ENCODE measurements at places on chromosomes 11 and 22.

- DNase-seq, result no peak
Observed at GRCh38 chr11:30317030-30317429, 5.9 kb upstream of the ARL14EP start.

DNA sequence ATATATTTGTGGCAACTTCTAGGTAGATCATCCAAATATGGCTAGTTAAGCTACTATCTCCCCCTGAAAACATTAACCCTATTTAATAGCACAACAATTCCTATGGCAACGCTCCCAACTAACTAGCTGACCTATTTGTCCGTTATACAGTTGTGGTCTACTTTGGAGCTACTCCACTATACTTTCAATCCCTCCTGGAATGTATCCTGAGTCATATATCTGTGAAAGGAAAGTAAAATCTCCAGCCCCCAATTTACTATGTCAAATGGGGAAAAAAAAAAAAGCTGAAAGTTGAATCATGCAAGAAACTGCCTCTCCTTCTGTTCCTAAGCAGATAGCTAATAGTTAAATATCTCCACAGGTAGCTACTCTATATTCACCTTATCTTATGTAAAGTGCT lies 128.5 kb downstream of the CD44 start:
- DNase-seq, result no peak

DNA sequence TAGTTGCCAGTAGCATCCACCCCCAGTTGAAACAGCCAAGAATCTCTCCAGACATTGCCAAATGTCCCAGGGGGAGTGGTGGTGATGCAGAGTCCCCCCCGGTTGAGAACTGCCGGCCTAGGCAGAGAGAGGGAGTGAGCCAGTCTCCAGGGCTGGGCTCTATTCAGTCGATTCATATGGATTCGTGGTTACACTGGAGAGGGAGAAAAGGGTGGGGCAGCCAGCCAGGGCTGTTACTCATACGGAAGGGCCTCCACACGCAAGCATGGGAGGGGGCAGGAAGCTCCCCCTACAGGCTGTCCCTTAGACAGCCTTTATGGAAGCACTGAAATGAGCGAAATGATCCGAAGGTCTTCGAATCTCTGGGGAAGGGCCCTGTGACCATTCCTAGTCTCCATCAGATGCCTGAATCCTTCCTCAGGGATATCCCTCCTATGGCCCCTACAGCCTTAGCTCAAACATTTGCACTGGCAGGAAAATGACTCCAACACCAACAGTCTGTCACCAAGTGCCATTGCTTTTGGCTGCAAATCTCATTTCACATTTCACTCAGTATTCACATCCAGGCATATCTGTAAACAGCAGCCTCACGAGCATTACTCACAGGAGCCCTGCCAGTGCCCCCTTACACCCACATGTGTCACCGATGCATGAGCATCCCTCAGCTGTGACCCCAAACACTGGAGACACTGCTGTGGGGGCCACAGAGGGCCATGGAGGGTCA lies 18.4 kb upstream of the TLCD5 start:
- DNase-seq, result no peak

- DNase-seq, result no peak
Observed at GRCh38 chr22:29369460-29369859, 18.9 kb downstream of the AP1B1 start.

- DNase-seq, result no peak
Observed at GRCh38 chr11:36013950-36014897, 70.4 kb downstream of the LDLRAD3 start.

- no peak for DNase-seq
Observed at GRCh38 chr11:27239305-27239942, 123.6 kb downstream of the CCDC34 start.

GRCh38 chr11:95306801-95307200 lies 75.8 kb upstream of the SESN3 start:
- DNase-seq, result no peak

DNA sequence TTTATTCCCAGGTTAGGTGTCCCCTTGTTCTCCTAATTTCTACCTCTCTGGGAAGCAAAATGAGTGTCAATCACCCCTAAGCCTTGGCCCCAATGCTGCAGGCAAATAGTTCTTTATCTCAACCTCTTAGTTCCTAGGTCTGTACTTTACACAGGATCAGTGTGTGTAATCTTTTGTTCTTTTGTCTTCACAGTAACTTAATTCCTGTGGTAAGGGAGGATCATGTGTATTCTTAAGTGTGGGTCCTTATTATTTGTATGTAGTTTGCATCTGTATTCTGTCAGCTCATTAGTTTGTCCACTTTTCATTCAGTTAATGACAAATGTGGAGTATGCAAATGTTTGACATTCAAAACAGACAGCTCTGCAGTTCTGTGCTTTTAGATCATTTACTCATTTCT lies 166.7 kb downstream of the FAT3 start:
- no peak for DNase-seq

DNA sequence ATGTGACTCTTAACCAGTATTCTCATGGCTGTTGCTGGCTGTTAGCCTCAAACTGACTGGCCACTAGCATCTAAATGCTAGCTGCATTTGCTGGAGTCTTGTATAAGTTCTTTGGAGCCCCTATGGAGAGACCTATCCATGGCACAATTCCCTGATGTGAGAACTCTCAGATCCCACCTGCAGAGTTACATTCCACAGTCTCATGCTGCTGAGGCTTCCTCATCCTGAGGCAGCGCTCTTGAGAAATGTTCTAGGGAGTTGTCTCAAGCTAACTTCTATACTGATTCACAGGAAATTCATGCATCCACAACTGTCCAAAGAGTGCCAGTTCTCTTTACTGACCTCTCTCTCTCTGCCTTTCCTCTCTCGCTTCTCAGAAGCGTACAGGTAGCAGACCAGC lies 218.0 kb upstream of the PITPNB start:
- no peak for DNase-seq

DNA sequence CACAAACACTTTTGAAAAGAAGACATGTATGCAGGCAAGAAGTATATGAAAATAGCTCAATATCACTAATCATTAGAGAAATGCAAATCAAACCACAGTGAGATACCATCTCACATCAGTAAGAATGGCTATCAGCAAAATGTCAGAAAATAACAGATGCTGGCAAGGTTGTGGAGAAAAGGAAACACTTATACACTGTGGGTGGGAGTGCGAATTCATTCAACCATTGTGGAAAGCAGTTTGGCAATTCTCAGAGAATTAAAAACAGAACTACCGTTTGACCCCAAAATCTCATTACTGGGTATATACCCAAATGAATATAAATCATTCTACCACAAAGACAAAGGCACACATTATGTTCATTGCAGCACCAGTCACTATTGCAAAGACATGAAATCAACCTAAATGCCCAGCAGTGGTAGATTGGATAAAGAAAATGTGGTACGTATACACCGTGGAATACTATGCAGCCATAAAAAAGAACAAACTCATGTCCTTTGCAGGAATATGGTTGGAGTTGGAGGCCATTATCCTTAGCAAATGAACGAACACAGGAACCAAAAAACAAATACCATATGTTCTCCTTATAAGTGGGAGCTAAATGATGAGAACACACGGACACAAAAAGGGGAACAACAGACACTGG lies 18.5 kb downstream of the MMP13 start:
- DNase-seq, result no peak

- no peak for DNase-seq
Observed at GRCh38 chr22:35986088-35986487, 42.5 kb downstream of the RBFOX2 start.

DNA sequence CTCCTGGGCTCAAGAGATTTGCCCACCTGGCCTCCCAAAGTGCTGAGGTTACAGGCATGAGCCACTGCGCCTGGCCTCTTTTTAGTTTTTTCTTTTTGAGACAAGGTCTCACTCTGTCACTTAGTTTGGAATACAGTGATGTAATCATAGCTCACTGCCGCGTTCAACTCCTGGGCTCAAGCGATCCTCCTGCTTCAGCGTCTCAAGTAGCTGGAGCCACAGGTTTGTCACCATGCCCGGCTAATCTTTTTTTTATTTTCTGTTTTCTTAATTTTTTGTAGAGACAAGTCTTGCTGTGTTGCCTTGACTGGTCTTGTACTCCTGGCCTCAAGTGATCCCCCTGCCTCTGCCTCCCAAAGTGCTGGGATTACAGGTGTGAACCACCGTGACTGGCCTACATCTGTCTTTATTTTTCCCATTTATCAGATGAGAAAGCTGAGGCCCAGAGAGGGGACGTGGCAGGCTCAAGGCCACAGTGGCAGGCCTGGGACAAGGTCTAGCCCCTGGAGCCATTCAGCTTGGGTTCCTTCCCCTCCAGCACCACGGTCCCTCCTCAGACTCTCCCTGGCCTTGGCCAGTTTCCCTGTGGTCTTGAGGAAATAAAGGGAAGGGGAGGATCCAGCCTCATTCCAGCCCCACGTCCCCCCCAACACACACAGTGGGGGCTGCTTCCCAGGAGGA lies 2.8 kb upstream of the KDELR3 start:
- no peak for DNase-seq

GRCh38 chr11:126281245-126281644 lies 1.6 kb upstream of the TIRAP start:
- no peak for DNase-seq

DNA sequence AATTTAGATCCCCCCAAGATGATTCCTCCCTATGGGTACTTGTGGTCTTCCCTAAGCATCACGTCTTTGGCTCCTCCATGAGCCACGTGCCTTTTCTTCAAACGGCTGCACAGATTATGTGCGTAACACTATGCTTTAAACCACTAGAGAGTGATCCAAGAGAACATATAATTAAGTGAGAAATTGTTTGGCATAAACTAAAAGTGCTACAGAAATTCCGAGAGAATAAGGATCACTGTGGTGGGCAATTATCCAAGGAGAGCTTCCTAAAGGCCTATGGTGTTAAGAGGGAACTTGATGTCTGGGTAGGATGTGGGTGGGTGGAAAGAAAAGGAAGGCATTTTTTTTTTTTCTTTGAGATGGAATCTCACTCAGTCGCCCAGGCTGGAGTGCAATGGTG lies 110.9 kb downstream of the MAML2 start:
- no peak for DNase-seq

DNA sequence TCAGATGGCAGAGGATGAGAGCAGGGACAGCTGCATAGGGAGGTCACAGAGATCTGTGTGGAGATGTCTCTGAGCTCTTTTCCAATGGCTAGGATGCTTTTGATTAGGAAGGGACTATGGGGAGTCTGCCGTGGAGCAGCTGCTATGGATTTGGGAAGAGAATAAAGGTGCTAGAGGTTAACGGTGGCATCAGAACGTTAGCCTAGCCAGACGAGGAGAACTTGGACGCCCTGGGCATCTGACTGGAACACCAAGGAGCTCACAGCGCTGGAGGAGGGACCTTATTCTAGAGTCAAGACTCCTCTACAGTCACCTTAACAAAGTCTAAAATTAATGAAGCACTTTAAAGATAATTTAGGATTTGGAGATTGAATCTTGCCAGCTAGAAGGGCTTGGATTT lies 157.2 kb upstream of the B3GAT1 start:
- DNase-seq, result no peak

GRCh38 chr11:29916040-29916439 lies 100.8 kb downstream of the KCNA4 start:
- no peak for DNase-seq

DNA sequence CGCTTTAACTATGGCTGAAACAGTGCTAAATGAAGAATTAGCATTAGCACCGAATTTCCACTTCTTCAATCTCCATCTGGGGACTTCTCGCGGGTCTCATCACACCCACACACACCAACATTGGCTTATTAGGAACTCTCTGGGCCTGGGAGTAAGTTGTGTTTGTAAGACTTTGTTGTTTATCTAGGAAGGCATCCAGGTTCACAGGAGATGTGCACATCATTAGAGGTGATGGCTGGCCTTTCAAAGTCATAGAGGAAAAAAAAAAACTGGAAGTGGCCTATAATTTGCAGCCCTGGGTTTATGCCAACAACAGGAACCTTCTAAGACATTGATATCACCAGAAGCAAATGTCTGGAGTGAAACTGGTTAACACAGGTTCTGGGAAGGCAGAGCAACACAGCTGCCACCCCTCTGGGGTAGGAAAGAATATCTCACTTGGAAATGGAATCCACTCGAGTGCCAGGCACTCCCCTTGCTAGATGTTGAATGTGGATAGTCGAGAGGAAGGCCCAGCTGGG lies 84.5 kb downstream of the TRAF6 start:
- no peak for DNase-seq

DNA sequence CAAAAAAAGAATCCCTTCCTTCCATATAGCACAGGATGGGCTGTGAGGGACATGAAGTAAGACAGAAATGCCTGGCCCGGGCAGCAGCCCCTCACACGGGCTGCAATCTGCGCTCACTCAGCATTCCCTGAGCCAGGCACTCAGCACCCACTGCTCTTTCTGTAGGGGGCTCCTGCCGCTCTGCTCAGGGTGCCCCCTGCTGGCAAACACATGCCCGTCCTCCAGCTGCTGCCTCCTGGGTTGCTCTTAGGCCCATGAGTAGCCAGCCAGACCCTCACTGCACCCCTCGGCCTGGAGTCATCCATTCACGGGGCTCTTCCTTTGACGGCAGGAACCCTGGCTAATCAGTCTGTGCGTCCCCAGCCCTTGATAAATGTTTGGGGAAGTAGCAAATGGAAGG lies 6.9 kb downstream of the MCAT start:
- no peak for DNase-seq

DNA sequence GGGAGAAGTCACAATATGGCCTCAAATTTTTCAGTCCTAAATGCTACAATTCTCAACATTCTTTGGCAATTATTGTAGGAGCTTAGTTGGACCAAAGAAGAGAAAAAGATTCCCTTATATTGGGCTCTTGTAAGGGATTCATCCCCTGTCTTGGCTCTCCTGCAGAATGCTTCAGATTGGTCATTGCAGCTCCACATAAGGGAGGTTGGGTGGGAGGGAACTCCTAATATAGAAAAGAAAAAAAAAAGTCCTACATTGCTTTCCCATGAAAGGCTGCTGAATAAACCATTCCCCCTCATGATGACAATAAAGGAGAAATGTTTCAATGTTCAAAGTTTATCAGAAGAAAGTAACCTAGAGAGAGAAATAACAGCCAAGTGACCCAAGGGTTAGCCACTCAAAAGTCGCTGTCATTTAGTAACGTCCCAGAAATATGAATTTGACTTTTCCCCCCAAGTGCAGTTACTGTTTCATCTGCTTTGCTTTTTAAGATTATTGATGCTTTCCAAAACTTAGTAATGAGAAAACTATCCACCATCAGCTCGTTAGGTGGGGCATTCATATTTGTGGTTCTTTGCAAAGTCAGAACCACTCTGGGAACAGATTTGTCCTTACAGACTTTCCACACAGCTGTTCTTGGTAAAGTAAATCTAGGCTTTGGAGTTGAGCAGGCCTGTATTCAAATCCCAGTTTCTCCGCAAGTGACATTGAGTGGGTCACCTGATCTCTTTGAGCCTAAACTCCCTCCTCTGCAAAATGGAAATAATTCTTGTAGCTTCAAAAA lies 5.0 kb upstream of the SLC1A2 start:
- no peak for DNase-seq

GRCh38 chr11:120384476-120384875 lies 48.3 kb downstream of the ARHGEF12 start:
- no peak for DNase-seq

GRCh38 chr22:48045369-48045768 lies 1282.9 kb downstream of the TBC1D22A start:
- no peak for DNase-seq

DNA sequence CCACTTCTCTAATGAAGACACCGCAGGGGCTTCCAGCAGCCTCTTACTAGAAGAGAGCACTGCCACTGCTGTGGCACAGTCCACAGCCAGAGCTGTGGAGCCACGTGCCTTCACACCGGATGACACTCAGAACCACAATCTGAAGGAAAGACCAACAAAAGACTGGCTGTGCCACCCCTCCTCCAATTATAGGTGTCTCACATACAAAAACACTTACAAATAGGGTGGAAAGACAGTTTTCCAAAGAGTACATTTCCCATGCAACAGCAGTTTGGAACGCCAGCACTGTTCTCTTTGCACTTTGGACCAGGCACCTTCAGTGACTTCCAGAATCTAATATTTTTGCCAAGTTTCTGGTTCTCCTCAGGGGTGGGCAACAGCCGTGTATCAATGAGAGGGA lies 38.0 kb upstream of the SLC25A1 start:
- DNase-seq, result no peak
